ENCODE measurements at places on chromosomes 13 and 19.
A peak's percentile ranks its signal among the peaks of the same experiment; 100 is the strongest.

GRCh38 chr19:16888629-16889365 lies at the start of gene F2RL3:
Gene F2RL3 (plus strand): TSS chr19:16888999. CDS start chr19:16889190, 191 bp downstream.
- peak; percentile 28 for DNase-seq

GRCh38 chr19:58400916-58401839 lies 5.7 kb downstream of the RNF225 start:
- peak; percentile 100 for DNase-seq

- no peak for DNase-seq
Measured at GRCh38 chr19:34481861-34482379, 362 bp downstream of the WTIP start.

DNA sequence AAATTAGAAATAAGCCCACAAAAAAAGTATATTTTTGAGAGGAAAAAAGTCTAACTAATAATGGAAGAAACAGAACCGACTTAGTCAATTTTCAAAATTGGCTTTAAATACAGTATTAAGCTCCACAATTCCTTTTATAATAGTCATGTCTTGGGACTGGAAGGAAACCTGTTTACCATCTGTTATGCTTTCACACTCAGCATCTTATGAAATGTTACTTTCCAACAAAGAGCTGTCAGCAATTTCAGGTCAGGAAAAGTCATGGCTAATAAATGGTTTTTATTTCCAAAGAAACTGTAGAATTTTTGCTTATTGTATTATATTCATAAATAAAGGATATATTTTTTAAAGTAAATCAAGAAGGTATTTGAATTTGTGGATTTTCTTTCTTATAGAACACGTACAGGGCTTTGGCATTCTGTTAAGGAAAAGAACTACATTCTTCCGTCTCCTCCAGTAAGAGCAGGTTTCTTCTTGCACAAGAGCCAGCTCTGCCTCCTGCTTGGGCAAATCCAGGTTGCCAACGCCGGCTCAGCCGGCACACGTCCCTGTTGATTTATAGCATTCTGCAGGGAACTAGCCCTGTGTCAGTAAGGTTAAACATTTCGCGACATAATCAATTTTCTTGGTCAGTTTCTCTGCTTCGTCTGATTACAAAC lies 52.9 kb upstream of the GPR12 start:
- no peak for DNase-seq

GRCh38 chr19:36049080-36049698 lies 4.9 kb downstream of the THAP8 start:
- no peak for DNase-seq

DNA sequence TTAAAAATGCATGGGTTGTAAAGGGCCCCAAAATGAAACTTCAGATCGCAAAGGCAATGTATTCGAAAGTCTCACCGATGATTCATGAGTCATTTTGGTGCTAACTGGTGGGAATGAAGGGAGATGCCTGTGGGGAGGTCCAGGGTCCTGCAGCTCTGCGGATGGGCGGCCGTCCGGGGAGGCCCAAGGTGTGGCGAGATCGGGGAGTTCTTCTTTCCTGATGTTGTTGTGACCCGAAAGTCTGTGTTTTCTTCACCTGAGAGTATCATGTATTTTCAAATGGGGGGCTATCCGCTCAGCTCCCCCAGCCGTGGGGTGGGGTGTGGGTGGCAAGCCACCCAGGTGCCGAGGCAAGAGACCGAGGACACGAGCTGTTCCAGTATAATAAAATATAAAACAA lies 36.5 kb downstream of the TFDP1 start:
- DNase-seq, result no peak

- no peak for DNase-seq
Measured at GRCh38 chr19:13057744-13058143, 44.9 kb downstream of the LYL1 start.

- no peak for DNase-seq
Measured at GRCh38 chr19:48866692-48867091, 1.7 kb downstream of the PLEKHA4 start.

DNA sequence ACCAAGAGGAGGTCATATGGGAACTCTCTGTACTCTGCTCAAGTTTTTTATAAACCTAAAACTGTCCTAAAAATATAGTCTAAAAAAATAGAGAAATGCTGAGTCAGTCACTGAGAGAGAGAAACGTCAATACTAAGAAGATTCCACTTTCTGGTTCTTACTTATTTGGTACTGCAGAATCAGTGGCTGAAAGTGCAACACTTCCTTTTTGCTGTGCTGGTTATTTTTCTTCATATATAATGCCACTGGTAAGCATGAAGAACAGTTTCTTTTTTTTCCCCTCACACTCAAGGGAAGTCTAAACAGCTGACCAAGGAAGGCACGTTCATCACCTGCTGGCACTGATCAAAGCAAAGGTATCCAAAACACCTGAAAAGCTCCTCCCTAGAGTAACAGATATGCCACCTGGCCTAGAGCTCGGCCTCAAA lies 44.3 kb upstream of the N4BP2L1 start:
- DNase-seq, result no peak

- peak; percentile 93 for DNase-seq
Measured at GRCh38 chr19:38949580-38950367, 19.0 kb downstream of the MRPS12 start.

DNA sequence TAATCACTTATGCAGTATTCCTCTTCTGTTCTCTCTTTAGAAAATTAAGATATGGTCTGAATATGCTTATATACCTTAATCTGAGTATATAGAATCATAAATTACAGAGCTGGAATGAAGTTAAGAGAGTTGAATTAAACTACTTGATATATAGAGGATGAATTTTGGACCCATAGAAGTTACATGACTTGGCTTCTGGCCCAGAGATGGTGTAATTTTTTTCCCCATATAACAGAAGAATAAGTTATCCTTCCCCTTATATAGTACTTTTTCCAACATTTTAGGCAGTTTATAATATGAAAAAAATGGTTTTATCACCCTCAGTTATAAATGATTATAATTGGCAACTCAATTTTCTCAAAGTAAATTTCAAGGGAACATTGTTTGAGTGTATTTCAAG lies 616.3 kb downstream of the TBC1D4 start:
- no peak for DNase-seq

All from activated CD8-positive, alpha-beta T cell treated with anti-CD3 and anti-CD28 coated beads for 36 hours (primary cell).